Brain microvascular endothelial cell (primary cell): ENCODE measurements at places on chromosomes 1 and 21.

- peak; percentile 46 for DNase-seq
These were observed 56.3 kb upstream of the GPR153 start for GRCh38 chr1:6317098-6317760.

- no peak for DNase-seq
These were observed 1.6 kb upstream of the EVA1C start for GRCh38 chr21:32410916-32411315.

DNA sequence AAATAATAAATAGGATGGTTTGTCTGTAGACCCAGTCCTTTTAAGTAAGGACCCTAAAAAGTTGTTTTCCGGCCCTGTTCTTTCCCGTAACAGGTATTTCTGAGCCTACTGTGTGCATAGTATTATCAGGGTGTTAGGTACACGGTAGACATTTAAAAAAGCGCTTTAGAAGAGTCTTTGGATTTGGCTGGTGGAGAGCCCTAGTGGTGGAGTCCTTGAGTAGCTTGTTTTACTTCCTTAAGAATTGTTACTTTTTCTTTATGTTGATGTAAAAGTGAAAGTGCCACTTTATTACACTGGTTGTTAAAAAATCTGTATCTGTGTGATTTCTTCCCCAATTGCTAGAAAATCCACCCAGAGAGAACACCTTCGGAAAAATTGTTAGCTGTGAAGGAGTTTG lies 36.8 kb downstream of the SMYD2 start:
- DNase-seq = no peak

DNA sequence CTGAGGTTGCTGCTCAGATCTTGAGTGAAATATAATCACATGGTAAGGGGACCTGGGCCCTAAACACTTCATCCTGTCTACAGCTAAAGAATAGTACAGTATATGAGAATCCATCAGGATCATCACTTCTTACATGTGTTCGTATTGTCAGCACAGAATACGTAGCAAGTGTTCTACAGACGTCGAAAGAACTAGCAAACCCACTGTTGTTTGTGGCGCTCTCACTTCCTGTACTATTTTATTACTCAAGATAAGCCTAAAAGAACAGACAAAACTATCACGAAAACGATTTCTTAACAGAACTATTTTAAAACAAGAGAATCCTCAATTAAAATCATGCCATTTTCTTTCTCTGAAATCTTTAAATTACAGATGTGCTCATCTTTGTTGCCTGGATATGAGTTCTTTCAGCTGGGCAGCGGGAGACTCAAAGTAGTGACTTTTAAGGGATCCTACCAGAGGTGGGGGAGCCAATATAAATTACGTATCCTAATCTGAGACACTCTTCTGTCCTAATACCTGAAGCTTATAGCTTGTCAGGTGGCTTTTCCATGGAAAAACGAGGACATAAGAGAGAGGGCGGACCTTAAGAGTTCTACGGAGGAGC lies 724 bp downstream of the ST7L start:
- peak; percentile 34 for DNase-seq

DNA sequence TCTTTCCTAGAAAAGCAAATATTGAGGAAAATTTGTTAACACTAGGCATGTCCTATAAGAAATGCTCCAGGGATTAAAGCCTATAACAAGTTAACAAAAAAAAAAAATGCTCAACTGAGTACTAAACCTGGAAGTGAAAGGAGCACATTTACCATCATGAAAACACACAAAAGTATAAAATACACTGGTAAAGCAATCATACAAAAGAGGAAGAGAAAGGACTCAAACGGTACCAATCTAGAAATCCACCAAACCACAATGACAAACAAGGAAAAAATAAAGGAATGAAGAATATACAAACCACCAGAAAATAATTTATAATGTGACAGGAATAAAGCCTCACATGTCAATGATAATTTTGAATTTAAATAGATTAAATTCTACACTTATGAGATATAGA lies 21.2 kb downstream of the CD1E start:
- DNase-seq = no peak

- DNase-seq = peak; percentile 69
These were observed 57.3 kb upstream of the EFHD2 start for GRCh38 chr1:15352128-15352957.

DNA sequence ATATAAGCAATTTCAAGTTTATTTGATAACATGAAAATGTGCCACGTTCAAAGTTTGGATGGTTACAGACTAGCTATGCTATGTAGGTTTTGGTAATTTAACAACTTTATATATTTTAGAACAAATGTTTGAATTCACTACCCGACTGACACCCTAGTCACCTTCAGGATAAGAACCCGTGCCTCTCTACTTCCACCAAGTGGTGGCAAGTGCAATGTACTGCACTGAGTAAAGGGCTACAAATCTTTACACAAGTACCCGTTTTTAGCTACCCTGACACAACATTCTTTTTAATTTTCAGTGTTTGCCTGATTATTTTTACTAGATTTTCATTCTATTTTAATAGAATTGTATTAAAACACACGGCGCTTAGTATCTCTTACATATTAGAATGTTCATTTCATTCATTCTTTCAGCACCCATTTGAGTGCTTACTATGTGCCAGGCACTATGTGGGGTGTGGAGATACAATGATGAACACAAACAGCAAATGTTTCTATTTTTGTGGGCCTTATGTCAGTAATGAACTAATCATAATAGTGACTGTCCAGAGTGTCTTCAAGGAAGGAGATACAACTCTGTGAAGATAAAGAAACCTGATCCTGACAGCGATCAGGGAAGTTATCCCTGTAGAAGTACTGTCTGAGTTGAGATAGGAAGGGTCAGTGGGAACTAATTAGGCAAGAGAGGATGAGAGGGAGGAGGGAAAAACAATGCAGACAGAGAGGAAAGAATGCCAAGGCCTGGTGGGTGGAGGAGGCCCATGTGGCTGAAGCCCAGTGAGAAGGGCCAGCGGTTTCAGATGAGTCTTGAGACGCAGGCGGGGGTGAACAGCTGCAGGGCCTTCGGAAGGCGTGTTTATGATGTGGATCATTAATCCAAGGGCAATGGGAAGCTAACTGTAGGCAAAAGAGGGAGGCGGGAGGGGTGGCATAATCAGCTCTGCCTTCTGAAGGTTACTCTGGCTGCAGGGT lies 3.8 kb downstream of the LCA5L start:
- DNase-seq = peak; percentile 48

DNA sequence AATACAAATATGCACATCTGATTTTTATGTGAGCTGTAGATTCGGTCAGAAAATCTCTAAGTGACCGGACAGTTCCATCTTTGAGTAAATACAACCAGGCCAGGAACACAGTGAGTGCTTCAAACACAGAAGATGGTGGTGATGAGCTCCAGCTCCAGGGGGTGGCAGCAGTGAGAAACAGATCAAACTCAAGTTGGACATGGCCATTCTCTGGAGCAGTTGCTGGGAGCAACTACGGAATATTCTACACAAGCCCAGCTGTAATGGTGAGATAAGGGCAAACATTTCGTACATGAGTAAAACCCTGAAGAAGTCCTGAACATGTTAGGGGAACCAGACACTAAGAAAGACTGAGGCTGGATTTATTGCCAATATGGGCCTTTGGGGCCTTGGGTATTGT lies 100.7 kb downstream of the BARHL2 start:
- DNase-seq = peak; percentile 5

DNA sequence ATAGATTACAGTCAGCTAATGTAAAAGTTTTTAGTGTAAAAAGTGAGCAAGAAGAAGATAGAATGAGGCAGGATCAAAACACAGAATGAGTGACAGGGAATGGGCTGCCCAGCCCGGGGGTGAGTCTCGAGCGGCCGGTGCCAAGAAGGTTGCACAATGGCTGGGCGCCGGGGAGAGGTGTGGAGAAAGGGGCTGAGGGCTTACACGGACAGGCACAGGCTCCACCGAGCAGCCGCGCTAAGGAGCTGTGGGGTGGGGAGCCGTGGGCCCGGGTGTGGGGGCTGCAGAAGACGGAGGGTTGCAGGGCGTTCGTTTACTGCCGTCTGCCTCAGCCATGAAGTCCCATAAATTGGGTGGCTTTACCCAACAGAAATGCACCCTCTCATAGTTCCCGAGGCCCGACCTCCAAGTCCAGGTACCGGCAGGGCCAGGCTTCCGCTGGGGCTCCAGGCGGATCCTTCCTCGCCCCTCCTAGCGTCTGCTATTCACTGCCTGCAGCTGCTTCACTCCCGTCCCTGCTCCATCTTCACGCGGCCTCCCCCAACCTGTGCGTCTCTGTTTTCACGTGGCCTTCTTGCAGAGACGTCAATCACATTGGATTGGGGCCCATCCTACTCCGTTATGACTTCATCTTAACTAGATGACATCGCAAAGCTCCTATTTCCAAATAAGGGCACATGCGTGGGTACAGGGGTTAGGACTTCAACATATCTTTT lies 277.2 kb downstream of the CAMTA1 start:
- no peak for DNase-seq

DNA sequence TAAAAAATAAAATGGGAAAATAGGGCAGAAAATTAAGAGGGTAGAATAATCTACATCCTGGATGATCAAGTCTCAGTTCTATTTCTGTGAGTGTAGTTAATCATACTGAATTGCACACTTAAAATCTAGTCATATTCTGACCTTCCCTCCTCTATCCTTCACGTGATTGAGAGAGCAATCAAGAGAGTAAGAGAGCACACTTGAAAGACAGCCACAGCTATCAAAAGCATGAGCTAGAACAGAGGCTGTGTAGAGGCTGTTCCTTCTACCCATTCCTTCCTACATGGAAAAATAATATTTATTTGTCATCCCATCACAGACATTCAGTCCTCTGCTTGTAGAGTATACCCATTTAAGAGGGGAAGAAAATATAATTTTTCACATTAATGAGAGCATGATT lies 52.4 kb downstream of the PHC2 start:
- DNase-seq = no peak

DNA sequence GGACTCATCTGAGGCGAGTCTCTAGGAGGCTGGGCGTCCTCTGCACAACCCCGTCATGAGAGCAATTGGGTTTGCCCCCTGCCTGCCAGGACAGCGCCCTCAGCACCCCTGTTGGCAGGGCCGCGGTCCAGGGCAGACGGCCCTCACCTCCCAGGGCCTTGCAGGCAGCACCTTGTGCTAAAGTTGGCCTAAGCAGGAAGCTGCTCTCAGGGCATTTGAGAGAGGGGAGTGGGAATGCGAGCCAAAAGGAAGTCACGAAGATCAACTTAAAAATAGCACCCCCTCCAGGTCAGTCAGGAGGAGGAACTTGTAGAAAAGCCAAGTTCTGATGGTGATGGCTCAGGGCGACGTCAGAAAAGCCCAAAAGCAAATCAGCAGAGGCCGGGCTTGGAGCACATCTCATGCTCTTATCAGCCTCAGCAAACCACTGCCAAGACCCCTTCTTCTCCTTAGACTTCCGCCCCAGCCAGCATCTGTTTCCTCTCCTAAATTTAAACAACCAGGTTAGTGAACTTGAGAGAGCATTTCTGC lies 12.6 kb upstream of the ADORA3 start:
- DNase-seq = peak; percentile 31

GRCh38 chr1:54107131-54107530 lies 45.7 kb downstream of the CDCP2 start:
- peak; percentile 29 for DNase-seq

DNA sequence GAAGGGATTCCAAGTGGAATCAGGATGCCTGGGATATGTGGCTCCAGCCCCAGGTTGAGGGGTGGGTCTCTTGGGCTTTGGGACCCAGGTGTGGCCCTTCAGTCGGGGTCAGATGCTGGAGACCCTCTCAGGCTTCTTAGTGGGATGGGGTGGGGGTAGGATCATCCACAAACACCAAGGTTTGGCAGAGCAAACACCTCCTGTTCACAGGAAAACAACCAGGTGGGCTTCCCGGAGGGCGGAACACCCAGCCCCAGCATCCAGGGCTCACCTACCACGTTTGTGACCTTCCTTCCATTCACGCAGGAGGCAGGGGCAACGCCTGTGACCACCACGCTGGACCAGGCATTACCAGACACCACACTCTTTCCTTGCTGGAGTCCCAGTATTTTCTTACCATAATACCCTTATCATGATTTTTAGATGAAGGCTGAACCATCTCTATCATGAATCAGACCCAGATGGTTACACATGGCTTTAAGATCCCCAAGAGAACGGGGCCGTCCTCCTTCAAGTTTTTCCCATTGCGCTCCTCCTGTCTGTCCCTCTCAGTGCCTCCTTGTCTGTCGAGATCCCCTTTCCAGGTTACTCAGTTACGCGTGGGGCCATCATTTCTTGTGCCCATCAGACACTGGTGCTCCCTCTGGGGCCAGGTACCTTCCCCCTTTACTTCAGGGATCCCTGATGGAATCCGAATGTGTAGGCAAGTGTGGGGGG lies 428.2 kb downstream of the NPHP4 start:
- DNase-seq = no peak

GRCh38 chr1:184392067-184392466 lies 5.2 kb downstream of the C1orf21 start:
- DNase-seq = no peak
